Thoracic aorta (tissue), 2 donors: ENCODE measurements at places on chromosomes 2 and 18. TPM values are rescaled to one million over a fixed set of nuclear protein-coding genes. Genes with fewer than 3 reads are reported as not detected.

IL1B gene
- total RNA-seq: 4.0 TPM

GAREM2 gene
- total RNA-seq: 5.6 TPM

RSAD2 gene
- 11.3 TPM for total RNA-seq

OXER1 gene
- total RNA-seq: 5.8 TPM

SLC14A1 gene
- 76.3 TPM for total RNA-seq

ATP6V1C2 gene
- total RNA-seq: not detected

SERPINB3 gene
- total RNA-seq: not detected

DIS3L2 gene
- total RNA-seq: 26.4 TPM

TMEM163 gene
- total RNA-seq: 2.5 TPM

GCG gene
- total RNA-seq: not detected

SCN9A gene
- 3.8 TPM for total RNA-seq

GPR55 gene
- not detected for total RNA-seq

ANKRD62 gene
- total RNA-seq: not detected

NDC80 gene
- not detected for total RNA-seq

WNT6 gene
- 2.5 TPM for total RNA-seq

CYRIA gene
- 5.6 TPM for total RNA-seq

PDE1A gene
- total RNA-seq: 35.2 TPM

UGT1A9 gene
- not detected for total RNA-seq
